Activated naive CD4-positive, alpha-beta T cell treated with anti-CD3 and anti-CD28 coated beads for 36 hours (primary cell): ENCODE measurements at places on chromosomes 16 and 17. TPM values are rescaled to one million over a fixed set of nuclear protein-coding genes. Genes with fewer than 3 reads are reported as not detected.

DNA sequence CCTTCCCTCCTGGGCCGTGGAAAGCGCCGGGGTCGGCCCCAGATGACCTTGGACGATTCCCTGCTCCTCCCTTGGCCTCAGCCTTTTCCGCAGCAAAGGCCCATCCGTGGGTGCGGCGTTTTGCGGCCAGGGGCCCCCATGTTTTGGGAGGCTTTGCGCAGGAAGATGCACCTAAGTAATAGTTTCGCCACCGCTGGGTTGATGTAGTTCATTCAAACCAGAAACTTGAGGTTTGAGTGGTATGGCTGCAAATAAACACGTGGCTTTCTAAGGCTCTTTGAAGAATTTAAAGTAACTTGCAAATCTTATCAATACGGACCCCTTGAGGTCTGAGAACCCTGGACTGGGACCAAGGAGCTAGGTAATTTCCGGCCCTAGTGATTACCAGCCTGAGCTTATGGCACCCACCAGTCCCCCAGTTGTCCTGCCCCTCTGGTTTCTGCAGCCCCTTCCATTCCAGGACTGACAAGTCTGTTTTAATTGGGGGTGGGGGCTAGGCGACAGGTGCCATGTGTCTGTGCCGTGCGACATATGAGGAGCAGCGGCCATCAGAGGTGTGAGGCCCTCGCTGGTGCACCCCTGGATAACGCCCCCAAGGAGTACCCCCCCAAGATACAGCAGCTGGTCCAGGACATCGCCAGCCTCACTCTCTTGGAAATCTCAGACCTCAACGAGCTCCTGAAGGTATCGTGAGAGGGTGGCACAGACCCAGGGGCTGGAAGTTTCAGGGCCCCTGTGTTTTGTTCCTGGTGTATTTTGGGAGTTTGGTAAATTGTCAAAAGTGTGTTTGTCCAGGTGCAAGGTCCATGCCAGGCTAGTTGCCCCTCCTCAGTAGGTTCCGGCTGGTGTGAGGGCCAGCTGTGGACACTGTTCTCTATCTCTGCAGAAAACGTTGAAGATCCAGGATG is 834 bp downstream of the MRPL12 start:
- peak overlapping the region; percentile 77 for H3K27ac ChIP-seq
- peaks cover 42% of the 10 kb centered on the region for H3K36me3 ChIP-seq
- peak; percentile 31 for DNase-seq
- H3K27me3 ChIP-seq = no peaks in the 10 kb centered on the region

DNA sequence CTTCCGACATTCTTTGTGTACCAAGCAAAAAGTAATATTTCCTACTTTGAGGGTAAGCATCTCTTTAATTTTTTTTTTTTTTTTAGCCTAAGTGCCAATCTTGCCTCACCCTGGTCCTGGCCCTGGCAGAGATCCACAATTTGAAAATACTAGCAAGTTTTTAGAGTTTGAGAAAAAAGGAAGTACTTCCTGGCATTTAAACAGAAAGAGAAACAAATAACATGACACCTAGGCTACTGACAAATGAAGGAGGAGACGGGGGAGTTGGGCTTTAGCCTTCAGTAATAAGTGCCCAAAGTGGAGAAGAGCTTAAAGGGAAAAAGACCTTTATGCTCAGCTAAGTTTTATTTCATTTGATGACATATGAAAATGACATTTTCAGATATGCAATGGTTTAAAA is 92.8 kb downstream of the HS3ST3A1 start:
- no peak overlapping the region for H3K4me3 ChIP-seq
- peak; percentile 6 for DNase-seq
- H3K27ac ChIP-seq = no peak overlapping the region
- peaks cover 14% of the 10 kb centered on the region for H3K27me3 ChIP-seq
- no peaks in the 10 kb centered on the region for H3K36me3 ChIP-seq

Gene MEOX1
- 0.17 TPM for total RNA-seq

DNA sequence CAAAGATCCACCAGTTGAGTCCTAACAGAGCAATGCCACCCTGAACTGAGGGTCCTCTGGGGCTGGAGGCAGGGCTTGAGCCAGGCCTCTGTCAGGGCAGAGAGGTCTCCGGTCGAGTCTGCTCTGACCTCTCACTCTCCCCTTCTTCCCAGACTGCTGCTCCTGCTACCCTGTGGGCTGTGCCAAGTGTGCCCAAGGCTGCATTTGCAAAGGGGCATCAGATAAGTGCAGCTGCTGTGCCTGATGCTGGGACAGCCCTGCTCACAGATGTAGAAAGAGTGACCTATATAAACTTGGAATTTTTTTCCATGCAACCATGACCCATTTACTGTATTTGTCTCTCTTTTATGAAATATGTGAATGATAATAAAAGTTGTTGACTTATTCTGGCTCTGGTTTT is 2.4 kb upstream of the MT1B start:
- H3K27me3 ChIP-seq = peaks cover 20% of the 10 kb centered on the region
- H3K36me3 ChIP-seq = no peaks in the 10 kb centered on the region
- no peak overlapping the region for H3K27ac ChIP-seq

DNA sequence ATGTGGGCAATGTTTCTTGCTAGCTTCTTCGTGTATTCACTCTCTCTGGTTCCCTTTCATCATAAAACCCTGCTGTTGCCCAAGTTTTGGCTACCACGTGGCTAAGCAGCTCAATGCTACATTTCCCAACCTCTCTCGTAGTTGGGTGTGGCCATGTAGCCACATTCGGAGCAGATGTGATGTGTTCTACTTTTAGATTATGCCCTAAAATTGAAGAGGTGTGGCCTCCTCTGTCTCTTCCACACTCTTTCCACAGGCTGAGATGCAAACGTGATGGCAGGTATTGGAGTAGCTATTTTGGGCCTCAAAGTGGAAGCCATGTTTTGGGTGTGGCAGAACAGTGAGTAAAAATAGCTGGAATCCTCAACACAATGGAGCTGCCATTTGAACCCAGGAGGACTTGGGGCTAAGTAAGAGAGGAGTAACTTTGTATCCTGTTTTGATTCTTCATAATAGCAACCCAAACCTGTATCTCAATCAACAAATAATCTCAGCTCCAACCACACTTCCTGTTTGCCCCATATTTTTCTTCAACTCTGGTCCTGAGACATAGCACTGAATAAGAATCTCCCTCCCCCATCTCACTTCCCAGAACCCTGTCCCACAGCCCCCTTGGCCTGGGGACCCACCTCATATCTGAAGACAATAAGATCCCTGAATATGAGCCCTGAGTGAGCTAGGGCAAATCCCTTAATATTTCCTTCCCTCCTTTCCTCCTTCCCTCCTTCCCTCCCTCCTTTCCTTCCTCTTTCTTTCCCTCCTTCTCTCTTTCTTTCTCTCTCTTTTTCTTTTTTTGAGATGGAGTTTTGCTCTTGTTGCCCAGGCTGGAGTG is 4.0 kb downstream of the NUPR1 start:
- no peaks in the 10 kb centered on the region for H3K27me3 ChIP-seq
- H3K4me3 ChIP-seq = no peak overlapping the region
- H3K4me1 ChIP-seq = peaks cover 26% of the 10 kb centered on the region
- peak overlapping the region; percentile 69 for H3K27ac ChIP-seq
- H3K36me3 ChIP-seq = no peaks in the 10 kb centered on the region
